IMR-90 (cell line): ENCODE measurements at places on chromosomes 4 and X. TPM values are rescaled to one million over a fixed set of nuclear protein-coding genes. Genes with fewer than 3 reads are reported as not detected.

ATOH1 gene
- not detected in 2 replicates for polyA plus RNA-seq

PLCXD1 gene
- 16.9 and 17.7 TPM in 2 replicates for polyA plus RNA-seq

CENPC gene
- polyA plus RNA-seq, result 3.2 and 4.2 TPM in 2 replicates

RASL11B gene
- polyA plus RNA-seq, result 0.26 and 0.31 TPM in 2 replicates

PDZD11 gene
- polyA plus RNA-seq, result 100 and 105 TPM in 2 replicates

CT83 gene
- polyA plus RNA-seq, result not detected in 2 replicates

DMD gene
- polyA plus RNA-seq, result 6.4 and 6.6 TPM in 2 replicates

DUX4 gene
- not detected in 2 replicates for polyA plus RNA-seq

APLN gene
- 0.67 and 0.72 TPM in 2 replicates for polyA plus RNA-seq

TRIM75 gene
- polyA plus RNA-seq, result not detected in 2 replicates

MXD4 gene
- 54.4 and 63.6 TPM in 2 replicates for polyA plus RNA-seq

FGG gene
- polyA plus RNA-seq, result not detected in 2 replicates

ZXDA gene
- 0.99 and 1.0 TPM in 2 replicates for polyA plus RNA-seq

CXCL5 gene
- 0.14 and 0.22 TPM in 2 replicates for polyA plus RNA-seq

CLDN22 gene
- not detected in 2 replicates for polyA plus RNA-seq

MAGEC3 gene
- polyA plus RNA-seq, result not detected in 2 replicates

DNASE1L1 gene
- 54.7 and 55.5 TPM in 2 replicates for polyA plus RNA-seq

ZMYM3 gene
- polyA plus RNA-seq, result 26.0 and 28.1 TPM in 2 replicates

SSX2B gene
- polyA plus RNA-seq, result not detected in 2 replicates
